NCI-H2171 (cell line): ENCODE measurements at places on chromosomes 2 and 18.

- no peak for DNase-seq
Measured at GRCh38 chr18:46810481-46811000, 53.7 kb upstream of the ST8SIA5 start.

DNA sequence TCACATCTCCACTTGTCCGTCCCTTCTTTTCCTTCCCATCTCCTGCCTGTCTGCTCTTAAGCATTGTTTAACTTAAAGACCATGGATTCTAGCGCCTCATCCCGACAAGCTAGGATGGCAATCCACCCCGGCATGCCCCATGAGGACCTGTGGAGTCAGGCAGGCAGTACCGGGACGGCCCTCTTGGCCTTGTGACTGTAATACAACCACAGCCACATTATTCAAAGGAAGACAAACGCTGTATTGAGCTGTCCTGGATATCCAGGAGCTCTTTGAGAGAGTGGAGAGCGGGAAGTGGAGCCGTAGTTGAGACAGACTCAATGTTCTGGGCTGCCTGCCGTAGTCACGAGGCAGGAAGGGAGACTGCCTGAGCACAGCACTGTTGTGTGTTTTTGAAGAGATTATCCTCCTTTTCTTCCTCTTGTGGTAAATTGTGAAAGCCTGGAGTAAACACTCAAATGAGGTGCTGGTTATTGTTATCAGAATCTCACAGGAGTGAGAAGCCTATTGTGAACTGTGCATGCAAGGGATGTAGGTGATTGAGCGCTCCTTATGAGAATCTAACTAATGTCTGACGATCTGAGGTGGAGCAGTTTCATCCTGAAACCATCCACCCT lies 929.8 kb upstream of the CNTNAP5 start:
- DNase-seq = no peak

GRCh38 chr2:23111263-23111662 lies 273.7 kb upstream of the KLHL29 start:
- DNase-seq = no peak

DNA sequence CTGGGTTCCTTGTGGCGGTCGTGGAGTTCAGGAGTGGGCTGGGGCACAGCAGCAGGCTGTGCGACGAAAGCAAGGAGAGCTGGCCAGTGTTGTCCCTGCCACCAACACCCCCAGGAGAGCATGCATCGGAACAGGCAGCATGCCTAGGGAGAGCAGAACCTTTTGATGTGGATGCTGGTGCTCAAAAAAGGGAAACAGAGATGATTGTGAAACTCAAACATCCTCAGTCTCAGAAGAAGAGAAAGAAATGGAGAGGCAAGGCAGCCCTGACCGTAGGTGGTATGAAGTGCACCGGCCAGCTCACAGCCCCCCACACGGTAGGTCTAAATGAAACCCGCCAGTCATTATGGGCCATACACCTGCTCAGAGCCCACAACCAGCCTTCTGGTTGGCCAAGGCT lies 253.4 kb downstream of the GBX2 start:
- DNase-seq = no peak

DNA sequence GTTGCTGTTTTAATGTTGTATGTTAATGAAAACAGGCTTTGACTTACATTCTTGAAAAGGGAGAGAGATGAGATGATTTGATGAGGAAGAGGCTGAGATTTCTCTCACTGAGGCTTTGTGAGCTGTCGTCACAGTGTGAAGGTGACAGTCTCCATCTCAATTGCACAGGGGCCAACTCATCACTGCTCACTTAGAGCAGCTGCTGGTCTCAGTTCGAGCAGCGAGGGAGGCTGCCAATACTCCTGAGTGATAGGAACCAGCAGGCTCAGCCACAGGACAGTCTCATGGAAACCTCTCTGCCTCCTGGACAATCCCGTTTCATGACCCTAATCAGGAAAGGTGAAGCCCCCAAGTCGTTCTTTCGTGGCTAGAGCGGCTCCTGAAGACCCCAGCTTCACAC lies 170.7 kb upstream of the SOX11 start:
- no peak for DNase-seq

- DNase-seq = no peak
Measured at GRCh38 chr2:180063494-180064092, 56.5 kb upstream of the CWC22 start.

GRCh38 chr2:37370666-37371065 lies 26.2 kb downstream of the QPCT start:
- no peak for DNase-seq

DNA sequence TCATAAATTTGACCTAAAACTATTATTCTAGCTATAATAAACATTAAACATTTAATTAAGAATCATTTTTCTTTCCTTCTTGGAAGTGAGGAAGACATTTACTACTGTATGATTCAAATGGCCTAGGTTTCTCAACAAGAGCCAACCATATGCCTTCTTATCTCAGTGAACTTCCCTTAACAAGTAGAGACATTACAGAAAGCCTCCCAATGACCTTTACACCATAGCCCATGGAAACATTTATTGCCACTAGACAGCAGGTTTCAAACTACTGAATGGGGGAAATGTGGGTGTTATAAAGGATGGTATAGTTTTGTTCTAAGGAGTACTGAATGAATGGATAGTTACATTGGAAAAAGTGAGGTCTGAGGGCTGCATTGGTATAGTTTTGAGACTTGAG lies 349.4 kb upstream of the SPRED2 start:
- DNase-seq = no peak

DNA sequence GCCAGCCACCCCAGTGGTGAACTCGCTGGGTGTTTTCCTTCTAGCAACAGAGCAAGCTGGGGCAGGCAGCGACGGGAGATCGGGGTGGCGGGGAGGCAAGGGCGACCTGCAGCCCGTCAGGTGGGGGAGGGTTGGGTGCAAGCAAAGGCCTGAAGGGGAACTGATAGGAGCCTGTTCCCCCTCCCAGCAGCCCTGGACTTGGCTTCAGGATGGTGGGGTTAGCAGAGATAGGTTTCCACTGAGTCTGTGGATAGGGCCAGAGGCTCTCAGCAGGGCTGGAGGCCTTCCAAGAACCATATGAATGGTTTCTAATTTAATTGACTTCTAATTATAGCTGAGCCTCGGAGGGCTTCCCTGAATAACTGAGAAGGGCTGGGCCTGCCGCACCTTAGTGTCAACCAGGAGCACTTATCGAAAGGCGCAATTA lies 55.3 kb downstream of the EDAR start:
- no peak for DNase-seq

DNA sequence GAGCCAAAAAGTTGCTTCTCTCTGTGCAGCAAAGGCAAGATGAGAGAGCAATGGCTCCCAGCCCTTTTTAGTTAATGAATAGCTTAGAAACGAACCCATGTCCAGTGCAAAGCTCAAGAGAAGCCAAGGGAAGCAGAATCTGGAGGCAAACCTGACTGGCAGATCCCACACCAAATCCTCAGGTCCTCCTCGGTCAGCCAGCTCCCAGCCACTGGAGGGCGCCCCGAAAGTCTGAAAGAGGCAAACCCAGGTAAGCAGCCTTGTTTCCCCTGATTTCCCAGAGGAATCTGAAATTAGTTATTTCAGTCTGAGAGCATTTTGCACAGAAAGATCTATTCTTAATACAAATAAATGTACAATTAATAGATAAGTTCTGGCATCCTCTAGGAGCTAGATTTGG lies 71.3 kb upstream of the PID1 start:
- DNase-seq = no peak

DNA sequence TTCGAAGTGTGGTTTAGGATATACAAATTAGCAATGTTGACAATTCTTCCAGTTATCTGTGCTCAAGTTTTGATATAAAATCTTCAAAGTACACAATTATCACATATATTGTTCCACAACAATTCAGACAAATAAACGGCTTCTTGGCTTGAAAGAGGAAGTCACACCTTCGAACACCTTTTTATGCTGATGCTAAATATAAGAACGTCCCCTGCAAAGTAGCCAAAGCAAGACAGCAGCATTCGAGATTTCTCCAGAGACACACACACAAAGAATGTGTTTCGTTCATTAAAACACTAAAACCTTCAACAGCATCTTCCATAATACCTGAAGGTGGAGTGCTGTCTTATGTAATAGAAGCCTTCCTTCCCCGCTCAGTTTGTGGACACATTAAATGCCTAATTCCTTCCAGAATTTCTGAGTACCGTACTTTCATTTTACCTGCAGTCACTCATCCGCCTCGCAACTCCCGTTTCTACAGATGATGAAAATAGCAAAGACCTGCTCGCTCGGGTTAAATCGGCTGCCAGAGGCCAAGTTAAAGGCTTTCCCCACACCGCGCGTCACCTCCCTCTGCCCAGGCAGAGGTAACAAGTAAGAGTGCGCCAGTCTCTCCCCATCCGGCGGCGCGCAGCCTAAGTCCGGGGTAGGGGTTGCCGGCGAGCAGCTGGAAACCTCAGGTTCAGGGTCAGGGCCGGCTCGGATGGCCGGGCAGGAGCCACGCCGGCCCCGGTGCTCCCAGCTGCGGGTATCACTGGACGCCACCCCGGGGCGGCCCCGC lies 847 bp downstream of the SERPINE2 start:
- peak; percentile 11 for DNase-seq

- DNase-seq = no peak
Measured at GRCh38 chr2:138440759-138441158, 60.8 kb upstream of the SPOPL start.

- no peak for DNase-seq
Measured at GRCh38 chr18:22106536-22107292, 62.7 kb upstream of the GATA6 start.

DNA sequence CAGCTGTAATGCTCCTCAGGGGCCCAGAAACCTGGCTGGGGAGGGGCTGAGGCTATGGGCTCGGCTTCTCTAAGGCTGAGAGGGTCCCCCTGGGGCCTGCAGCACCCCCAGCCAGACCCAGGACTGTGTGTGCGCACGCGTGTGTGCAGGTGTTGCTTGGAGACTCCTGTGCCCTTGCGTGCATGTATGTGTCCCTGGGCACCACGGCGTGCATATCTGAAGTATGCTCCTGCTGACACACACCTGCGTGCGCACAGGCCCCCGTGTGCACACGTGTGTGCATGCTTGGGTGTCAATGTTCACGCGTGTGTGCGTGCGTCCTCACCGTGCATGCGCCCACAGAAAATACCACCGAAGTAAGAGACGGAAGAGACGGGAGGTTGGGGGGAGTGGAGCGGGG lies 14.9 kb upstream of the ECEL1 start:
- no peak for DNase-seq

- no peak for DNase-seq
Measured at GRCh38 chr2:11677136-11678055, 7.4 kb upstream of the NTSR2 start.

DNA sequence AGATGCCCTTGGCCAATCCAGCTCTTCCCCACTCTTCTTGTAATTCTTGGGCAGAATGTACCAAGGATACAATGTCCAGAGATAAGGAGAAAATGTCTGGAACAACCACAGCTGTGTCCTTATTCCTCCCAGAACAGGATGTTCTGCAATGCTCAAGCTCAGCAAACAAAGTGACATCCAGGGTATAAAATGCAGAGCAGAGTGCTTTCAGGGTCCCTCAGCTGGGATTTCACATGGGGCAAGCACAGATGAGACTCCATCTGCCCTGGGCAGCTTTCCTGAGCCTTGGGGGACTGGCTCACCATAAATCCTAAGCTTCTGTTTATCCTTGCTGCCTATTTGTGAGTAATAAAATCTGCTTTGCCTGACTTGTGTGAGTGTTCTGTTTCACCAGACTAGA lies 127.4 kb downstream of the VAPA start:
- DNase-seq = no peak

GRCh38 chr2:71827524-71827901 lies 320.1 kb downstream of the CYP26B1 start:
- DNase-seq = no peak
